Natural killer cell treated with Interleukin-12 subunit alpha and Interleukin-12 subunit beta and Interleukin-15 and Interleukin-18, amount 100 ng/mL, for 72 hours (primary cell): ENCODE measurements at places on chromosomes 7 and 10. TPM values are rescaled to one million over a fixed set of nuclear protein-coding genes. Genes with fewer than 3 reads are reported as not detected.

GRCh38 chr7:131305152-131305551 is 22.5 kb upstream of the MKLN1 start:
- H3K4me3 ChIP-seq: no peak overlapping the region
- peaks cover 8% of the 10 kb centered on the region for H3K36me3 ChIP-seq
- H3K27me3 ChIP-seq: peaks cover 2% of the 10 kb centered on the region

GRCh38 chr10:114026189-114027040 is 17.3 kb upstream of the ADRB1 start:
- H3K4me1 ChIP-seq: peaks cover 45% of the 10 kb centered on the region
- peak overlapping the region; percentile 66 for H3K4me3 ChIP-seq
- H3K27ac ChIP-seq: peak overlapping the region; percentile 97
- H3K36me3 ChIP-seq: peaks cover 4% of the 10 kb centered on the region

- H3K27ac ChIP-seq: no peak overlapping the region
- H3K4me1 ChIP-seq: peaks cover 6% of the 10 kb centered on the region
- no peak overlapping the region for H3K4me3 ChIP-seq
- H3K36me3 ChIP-seq: no peaks in the 10 kb centered on the region
Measured at GRCh38 chr10:93420091-93420490, 62.0 kb downstream of the MYOF start.

DNA sequence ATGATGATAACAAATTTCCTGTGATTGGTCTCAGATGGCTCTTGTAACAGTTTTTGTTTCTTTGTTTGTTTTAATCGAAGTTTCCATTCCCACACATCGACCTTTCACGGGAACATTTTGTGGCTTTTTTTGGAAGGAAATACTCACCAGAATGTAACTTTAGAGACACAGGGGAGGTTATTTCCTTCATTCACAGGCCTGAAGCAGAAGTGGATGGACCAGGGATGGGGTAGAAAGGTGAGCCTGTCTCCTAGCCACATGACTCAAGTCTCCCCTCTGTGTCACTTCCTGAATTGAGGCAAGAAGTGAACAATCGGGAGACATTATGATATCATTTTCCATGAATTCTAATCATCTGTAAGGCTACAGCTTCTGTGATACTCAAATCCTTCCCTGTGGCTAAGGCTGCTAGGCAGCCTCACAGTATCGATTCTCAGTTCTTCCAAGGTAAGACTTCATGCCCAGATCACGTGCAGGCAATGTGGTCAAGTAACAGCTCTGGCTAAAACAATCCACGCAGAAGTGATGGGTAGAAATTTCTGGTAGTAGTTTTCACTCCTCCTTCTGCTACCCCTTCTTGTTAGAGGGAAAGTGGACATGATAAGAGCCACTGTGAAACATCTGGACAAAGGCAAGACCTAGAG is 203.9 kb upstream of the NEBL start:
- DNase-seq: no peak
- no peaks in the 10 kb centered on the region for H3K36me3 ChIP-seq

- H3K27me3 ChIP-seq: peaks cover 28% of the 10 kb centered on the region
- no peaks in the 10 kb centered on the region for H3K36me3 ChIP-seq
- no peak for DNase-seq
- peaks cover 16% of the 10 kb centered on the region for H3K4me1 ChIP-seq
- H3K27ac ChIP-seq: no peak overlapping the region
Measured at GRCh38 chr7:100968650-100969049, 715 bp upstream of the MUC12 start.

- DNase-seq: no peak
- H3K27ac ChIP-seq: no peak overlapping the region
- no peaks in the 10 kb centered on the region for H3K36me3 ChIP-seq
- no peaks in the 10 kb centered on the region for H3K4me1 ChIP-seq
- H3K4me3 ChIP-seq: no peak overlapping the region
- H3K27me3 ChIP-seq: peaks cover 5% of the 10 kb centered on the region
Measured at GRCh38 chr10:44897049-44897448, 14.1 kb upstream of the TMEM72 start.

DNA sequence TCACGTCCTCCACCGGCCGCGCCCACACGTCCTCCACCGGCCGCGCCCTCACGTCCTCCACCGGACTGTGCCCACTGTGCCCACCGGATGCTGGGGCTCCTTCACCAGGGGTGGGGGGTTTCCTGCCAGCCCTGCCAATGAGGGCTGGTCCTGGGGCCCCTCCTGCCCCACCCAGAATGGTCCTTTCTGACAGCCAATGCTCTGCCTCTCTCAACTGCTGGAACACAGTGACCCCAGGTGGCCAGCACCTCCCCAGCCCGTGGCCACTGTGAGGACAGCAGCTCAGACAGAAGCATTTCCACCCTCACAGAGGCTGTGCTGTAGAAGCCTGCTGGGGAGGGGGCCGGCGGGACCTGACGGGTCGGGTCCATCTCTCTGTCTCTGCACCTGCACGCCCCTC is 90.1 kb upstream of the DNAAF5 start:
- H3K36me3 ChIP-seq: no peaks in the 10 kb centered on the region
- H3K27me3 ChIP-seq: peaks cover 3% of the 10 kb centered on the region
- peak; percentile 77 for DNase-seq
- peaks cover 15% of the 10 kb centered on the region for H3K4me1 ChIP-seq
- no peak overlapping the region for H3K4me3 ChIP-seq
- H3K27ac ChIP-seq: peak overlapping the region; percentile 83

GRCh38 chr10:128001363-128001745 is 94.5 kb downstream of the PTPRE start:
- H3K27ac ChIP-seq: no peak overlapping the region
- H3K36me3 ChIP-seq: no peaks in the 10 kb centered on the region
- peaks cover 43% of the 10 kb centered on the region for H3K27me3 ChIP-seq
- no peak overlapping the region for H3K4me3 ChIP-seq
- no peak for DNase-seq

GRCh38 chr10:78972947-78973900 is 95.5 kb upstream of the ZMIZ1 start:
- H3K27me3 ChIP-seq: no peaks in the 10 kb centered on the region
- H3K4me3 ChIP-seq: peak overlapping the region; percentile 71
- peak; percentile 87 for DNase-seq
- peaks cover 47% of the 10 kb centered on the region for H3K4me1 ChIP-seq
- peak overlapping the region; percentile 35 for H3K27ac ChIP-seq

DNA sequence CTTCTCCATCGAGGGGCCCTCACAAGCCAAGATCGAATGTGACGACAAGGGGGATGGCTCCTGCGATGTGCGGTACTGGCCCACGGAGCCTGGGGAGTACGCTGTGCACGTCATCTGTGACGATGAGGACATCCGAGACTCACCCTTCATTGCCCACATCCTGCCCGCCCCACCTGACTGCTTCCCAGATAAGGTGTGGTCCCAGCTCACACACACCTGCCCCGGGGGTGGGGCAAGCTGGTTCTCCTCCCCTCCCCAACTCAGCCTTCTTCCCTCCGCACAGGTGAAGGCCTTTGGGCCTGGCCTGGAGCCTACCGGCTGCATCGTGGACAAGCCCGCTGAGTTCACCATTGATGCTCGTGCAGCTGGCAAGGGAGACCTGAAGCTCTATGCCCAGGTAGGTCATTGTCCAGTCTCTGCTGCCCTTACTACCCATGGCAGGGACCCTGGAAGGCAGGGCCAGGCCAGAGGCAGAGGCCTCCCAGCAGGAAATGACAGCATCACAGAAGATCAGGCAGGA is 11.0 kb downstream of the FLNC start:
- DNase-seq: no peak
- no peaks in the 10 kb centered on the region for H3K27me3 ChIP-seq
- no peaks in the 10 kb centered on the region for H3K36me3 ChIP-seq

GRCh38 chr7:139340808-139341057 is 404 bp upstream of the FMC1 start:
- DNase-seq: no peak
- H3K36me3 ChIP-seq: peaks cover 13% of the 10 kb centered on the region
- no peaks in the 10 kb centered on the region for H3K27me3 ChIP-seq
- H3K4me1 ChIP-seq: peaks cover 26% of the 10 kb centered on the region
- H3K4me3 ChIP-seq: peak overlapping the region; percentile 86

DNA sequence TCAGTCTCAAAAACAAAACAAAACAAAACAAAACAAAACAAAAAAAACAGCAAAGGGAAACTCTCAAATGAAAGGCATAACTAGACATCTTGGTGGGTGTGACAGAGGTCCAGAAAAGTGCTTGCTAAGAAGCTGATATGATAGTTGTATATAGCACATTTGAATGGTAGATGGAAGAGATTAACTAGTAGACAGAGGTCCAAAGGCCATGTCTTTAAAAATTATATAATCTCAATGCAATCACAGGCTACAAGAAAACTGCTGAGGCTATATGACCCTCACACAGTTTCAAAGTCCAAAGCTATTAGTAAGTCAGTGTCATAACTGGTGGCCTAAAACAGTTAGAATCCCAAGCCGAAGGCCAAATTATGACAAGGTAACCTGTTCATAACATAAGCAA is 15.6 kb upstream of the CUBN start:
- H3K4me1 ChIP-seq: peaks cover 22% of the 10 kb centered on the region
- H3K27me3 ChIP-seq: no peaks in the 10 kb centered on the region
- peak overlapping the region; percentile 10 for H3K27ac ChIP-seq
- peaks cover 5% of the 10 kb centered on the region for H3K36me3 ChIP-seq
- DNase-seq: no peak

- peak; percentile 44 for DNase-seq
- H3K36me3 ChIP-seq: no peaks in the 10 kb centered on the region
- no peaks in the 10 kb centered on the region for H3K4me1 ChIP-seq
- H3K27me3 ChIP-seq: peaks cover 22% of the 10 kb centered on the region
Measured at GRCh38 chr10:534047-534566, 155.4 kb downstream of the DIP2C start.

- H3K36me3 ChIP-seq: peaks cover 11% of the 10 kb centered on the region
- H3K27me3 ChIP-seq: no peaks in the 10 kb centered on the region
- peak overlapping the region; percentile 61 for H3K27ac ChIP-seq
- peaks cover 30% of the 10 kb centered on the region for H3K4me1 ChIP-seq
- no peak for DNase-seq
Measured at GRCh38 chr10:72349438-72349837, 5.3 kb downstream of the DNAJB12 start.

DNA sequence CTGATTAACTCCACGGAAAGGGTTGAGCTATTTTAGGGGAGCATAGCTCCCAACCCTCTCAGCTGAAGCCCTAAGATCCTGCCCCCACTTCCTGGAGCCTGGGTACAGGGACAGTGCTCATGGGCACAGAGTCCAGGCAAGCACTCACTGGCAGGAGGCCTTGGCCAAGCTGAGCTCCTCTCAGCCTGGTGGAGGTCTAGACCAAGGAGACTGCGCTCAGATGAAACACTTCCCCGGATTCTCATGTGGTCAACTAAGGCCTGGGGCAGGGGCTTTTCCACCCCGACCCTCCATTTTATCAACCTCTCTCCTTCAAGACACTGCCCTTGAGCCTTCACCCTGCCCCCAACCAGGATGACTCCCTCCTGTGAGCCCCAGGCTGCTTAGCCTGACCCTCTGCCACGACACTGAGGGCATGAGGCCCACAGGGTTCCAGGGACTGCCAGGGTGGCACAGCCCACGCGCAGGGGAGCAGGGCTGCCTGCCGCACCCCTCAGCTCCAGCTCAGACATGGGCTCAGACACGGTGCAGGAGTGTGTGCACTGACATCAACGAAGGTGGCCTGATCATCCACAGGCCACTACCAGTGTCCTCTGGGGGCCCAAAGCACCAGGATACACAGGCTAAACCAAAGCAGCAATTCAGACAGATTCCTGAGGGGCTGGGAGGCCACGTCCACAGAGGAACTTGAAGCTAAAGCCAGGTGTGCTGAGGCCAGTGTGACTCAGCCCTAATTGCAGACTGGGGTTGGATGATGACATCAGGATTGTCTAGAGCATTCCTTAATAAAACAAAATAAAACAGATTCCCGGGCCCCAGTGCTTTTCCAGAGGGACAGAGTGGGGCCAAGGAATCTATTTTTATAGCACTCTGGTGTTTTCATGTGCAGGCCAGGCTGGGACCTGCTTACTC is 18.8 kb downstream of the CHAT start:
- no peak overlapping the region for H3K27ac ChIP-seq
- no peaks in the 10 kb centered on the region for H3K4me1 ChIP-seq
- peaks cover 14% of the 10 kb centered on the region for H3K27me3 ChIP-seq
- DNase-seq: peak; percentile 35
- no peak overlapping the region for H3K4me3 ChIP-seq

GRCh38 chr7:8514781-8515519 is 81.5 kb downstream of the NXPH1 start:
- H3K36me3 ChIP-seq: no peaks in the 10 kb centered on the region
- H3K4me3 ChIP-seq: no peak overlapping the region
- H3K27ac ChIP-seq: no peak overlapping the region
- H3K4me1 ChIP-seq: no peaks in the 10 kb centered on the region

DNA sequence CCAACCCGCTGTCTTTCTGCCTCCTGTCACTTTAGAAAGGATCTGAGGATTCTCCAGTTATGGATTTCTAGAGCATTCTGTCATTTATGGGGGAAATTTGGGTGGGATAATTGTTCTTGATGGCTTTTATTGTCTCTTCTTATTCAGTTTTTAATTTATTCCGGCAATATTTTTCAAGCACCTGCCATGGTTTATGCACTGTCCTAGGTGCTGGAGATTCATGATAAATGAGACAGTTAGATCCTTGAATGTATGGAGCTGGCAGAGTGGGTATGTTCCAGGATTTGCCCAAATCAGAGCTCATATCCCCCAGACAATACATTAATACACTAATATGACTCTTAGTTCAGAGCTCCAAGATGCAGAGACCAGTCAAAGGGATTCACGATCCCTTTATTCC is 146.8 kb upstream of the PRKCQ start:
- no peak overlapping the region for H3K4me3 ChIP-seq
- H3K27me3 ChIP-seq: peaks cover 57% of the 10 kb centered on the region
- no peak for DNase-seq
- no peaks in the 10 kb centered on the region for H3K36me3 ChIP-seq

- H3K36me3 ChIP-seq: no peaks in the 10 kb centered on the region
- H3K27ac ChIP-seq: no peak overlapping the region
- H3K4me1 ChIP-seq: no peaks in the 10 kb centered on the region
- peaks cover 13% of the 10 kb centered on the region for H3K27me3 ChIP-seq
- DNase-seq: no peak
- H3K4me3 ChIP-seq: peak overlapping the region; percentile 26
Measured at GRCh38 chr7:116316838-116317628, 106.7 kb downstream of the TES start.

GRCh38 chr10:119178372-119179119 is at the start of gene PRDX3:
Gene PRDX3, minus strand, starts transcription at chr10:119178812. Its CDS starts 22 bp downstream, at chr10:119178790.
- H3K4me1 ChIP-seq: peaks cover 26% of the 10 kb centered on the region
- no peaks in the 10 kb centered on the region for H3K27me3 ChIP-seq
- peak within 1 kb of the TSS; percentile 92 for H3K4me3 ChIP-seq
- DNase-seq: peak; percentile 94

GRCh38 chr7:115613836-115614235 is 416.7 kb downstream of the TFEC start:
- no peak for DNase-seq
- no peaks in the 10 kb centered on the region for H3K27me3 ChIP-seq
- no peaks in the 10 kb centered on the region for H3K36me3 ChIP-seq
- no peak overlapping the region for H3K27ac ChIP-seq

- DNase-seq: peak; percentile 72
- H3K27me3 ChIP-seq: peaks cover 45% of the 10 kb centered on the region
- H3K27ac ChIP-seq: no peak overlapping the region
Measured at GRCh38 chr10:120948889-120949608, 97.9 kb downstream of the WDR11 start.

Gene WEE2
- total RNA-seq: 0.17 TPM

Gene CYTH3
- 5.4 TPM for total RNA-seq

Gene GRID1
- total RNA-seq: not detected

Gene TET1
- total RNA-seq: 0.45 TPM

Gene SMO
- total RNA-seq: 0.39 TPM

Gene TRIM74
- total RNA-seq: not detected

Gene LLCFC1
- total RNA-seq: not detected

Gene ZNF727
- 0.76 TPM for total RNA-seq

Gene CYP3A7
- not detected for total RNA-seq

Gene PSMC2
- 188 TPM for total RNA-seq

Gene LIPJ
- total RNA-seq: not detected

Gene UCN3
- not detected for total RNA-seq

Gene CTNNA3
- not detected for total RNA-seq

Gene TMEM176B
- total RNA-seq: 1.2 TPM
